ENCODE measurements at places on chromosomes 7 and 10.

DNA sequence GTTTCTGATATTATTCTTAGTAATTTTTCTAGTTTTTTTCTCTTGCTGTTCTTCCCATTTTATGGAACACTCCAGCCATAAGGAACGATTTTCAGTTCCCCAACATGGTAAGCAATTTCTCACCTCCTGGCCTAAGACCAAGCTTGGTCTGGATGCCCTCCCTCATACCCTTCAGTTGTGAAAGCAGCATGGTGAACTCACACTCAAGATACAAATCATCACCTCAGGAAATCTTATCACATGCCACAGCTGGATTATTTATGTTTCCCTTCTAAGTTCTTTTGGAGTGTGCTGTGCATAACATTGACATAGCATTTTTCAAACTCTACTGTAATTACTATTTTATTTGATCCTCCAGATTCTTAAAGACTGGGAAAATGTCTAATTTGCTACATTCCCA is 216.6 kb downstream of the AGMO start:
- no peak for DNase-seq

GRCh38 chr7:11714676-11715075 is 117.3 kb downstream of the THSD7A start:
- no peak for DNase-seq

GRCh38 chr10:31977440-31978155 is 49.0 kb upstream of the ARHGAP12 start:
- DNase-seq, result peak; percentile 19

DNA sequence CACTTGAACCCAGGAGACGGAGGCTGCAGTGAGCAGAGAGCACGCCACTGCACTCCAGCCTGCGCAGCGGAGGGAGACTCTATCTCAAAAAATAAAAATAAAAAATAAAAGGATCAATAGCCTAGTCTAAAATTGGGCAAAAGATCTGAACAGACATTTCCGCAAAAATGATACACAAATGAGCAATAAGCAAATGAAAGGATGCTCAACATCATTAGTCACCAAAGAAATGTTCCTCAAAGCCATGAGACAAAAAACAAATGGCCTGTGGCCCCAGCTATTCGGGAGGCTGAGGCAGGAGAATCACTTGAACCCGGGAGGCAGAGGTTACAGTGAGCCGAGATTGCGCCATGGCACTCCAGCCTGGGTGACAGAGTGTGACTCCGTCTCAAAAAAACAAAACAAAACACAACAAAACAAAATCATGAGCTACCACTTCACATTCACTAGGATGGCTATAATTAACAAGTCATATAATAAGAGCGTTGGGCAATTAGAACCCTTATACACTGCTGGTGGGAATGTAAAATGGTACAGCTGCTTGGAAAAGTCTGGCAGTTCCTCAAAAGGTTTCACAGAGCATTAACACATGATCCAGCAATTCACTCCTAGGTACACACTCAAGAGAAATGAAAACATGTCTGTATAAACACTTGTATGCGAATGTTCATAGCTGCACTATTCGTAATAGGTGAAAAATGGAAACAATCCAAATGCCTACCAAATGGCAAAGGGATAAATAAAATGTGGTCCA is 3.1 kb downstream of the DAGLB start:
- no peak for DNase-seq

DNA sequence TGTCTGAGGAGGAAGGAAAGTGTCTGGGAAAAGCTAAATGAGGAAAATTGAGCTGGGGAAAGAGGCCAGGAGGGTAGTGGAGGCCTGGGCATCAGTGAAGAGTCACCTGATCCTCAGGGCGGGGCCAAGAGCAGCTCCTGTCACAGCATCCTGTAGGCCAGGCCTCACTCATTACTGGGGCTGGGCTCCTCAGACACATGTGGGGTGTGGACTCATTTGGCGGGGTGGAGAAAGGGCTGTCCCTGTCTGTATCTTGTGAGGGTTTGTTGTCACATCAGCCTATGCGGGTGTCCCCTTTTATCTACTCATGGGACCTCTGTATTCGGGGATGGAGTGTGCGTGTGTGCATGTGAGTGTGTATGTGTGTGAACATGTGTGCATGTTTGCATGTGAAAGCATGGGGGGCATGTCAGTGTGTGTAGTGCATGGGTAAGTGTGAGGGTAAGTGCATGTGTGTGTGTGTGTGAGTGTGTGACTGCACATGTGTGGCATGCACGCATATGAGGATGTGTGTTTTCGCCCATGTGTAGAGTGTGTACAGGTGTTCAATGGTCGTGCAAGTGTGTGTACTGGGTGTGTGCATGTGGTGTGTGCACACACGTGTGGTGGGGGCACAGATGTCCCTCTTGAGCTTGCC is 67.8 kb downstream of the RAMP3 start:
- no peak for DNase-seq

- no peak for DNase-seq
Observed at GRCh38 chr7:92366730-92367129, 80.6 kb upstream of the GATAD1 start.

- DNase-seq, result no peak
Observed at GRCh38 chr10:77202857-77203256, 434.8 kb downstream of the KCNMA1 start.

GRCh38 chr10:75599875-75600648 is 168.6 kb downstream of the LRMDA start:
- DNase-seq, result no peak

DNA sequence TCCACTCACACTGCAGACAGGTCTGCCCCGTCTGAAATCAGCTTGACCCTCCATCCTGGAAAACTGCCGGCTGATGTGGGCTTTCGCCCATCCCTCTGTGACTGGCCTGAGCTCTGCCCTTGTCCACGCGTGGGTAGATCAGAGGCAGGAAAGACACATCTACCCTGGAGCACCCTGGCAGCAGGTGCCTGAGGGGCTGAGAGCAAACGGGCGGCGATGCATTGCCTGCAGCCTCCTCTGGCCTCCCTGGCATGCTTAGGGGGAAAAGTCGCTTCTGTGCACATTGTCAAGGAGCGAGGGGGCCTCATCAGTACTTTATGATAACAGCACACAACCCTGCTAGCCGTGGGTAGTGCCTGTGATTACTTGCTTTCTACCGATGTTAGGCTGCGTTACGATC is 109.4 kb downstream of the ADARB2 start:
- no peak for DNase-seq

DNA sequence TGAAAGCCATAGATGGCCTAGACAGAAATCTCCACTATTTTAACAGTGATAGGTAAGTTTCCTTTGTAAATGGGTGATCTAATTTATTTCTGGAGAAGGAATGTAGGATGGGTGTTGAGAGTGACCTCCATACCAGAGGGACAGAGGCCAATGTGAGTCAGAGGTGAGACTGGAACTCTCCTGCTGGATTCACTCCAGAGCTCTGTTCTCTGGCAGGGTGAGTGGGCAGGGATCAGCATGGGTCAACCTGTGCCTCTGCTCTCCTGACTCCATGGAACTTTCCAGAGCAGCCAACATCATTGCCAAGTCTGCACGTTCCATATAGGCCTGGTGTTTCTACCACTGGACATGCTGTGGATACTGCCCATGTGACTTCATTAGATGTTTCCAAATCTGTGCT is 11.4 kb downstream of the AKR1C3 start:
- DNase-seq, result no peak

GRCh38 chr10:31902625-31903024 is 26.0 kb downstream of the ARHGAP12 start:
- no peak for DNase-seq

DNA sequence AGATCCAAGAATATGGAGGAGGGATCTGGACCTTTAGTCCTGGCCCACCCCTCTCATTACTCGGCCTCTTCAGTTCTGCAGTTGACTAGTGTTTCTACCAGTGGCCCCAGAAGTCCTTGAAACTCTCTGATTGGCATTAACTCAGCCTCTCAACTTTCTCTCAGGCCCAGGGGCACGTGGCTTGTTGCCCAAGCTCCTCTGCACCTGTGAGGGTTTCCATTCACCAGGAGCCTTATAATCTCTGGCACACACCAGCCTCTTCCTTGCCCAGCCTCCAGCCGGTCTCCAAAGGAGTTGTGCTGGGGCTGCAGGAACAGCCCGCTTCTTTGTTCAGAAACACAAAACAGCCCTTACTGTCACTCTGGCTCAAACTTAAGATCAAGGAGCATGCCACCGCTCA is 47.6 kb upstream of the ZPBP start:
- DNase-seq, result no peak

DNA sequence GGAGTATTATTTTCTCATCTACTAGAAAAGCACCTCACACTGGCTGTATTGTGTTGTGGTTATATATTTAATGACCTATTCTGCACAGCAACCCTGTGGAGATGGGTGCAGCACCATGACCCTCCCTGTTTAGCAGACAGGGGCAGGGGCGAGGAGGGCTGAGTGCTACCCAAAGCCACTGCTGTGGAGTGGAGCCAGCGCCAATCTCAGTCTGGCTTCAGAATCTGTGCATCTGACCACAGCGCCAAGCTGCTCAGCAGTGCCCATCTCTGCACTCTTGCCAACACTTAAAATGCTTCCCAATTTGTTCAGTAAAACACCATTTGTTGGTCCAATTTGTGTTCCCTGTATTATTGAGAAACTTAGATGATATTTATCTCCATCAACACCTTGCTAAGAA is 239.1 kb downstream of the ZMYND11 start:
- DNase-seq, result no peak

GRCh38 chr7:84389242-84389641 is 194.7 kb upstream of the SEMA3A start:
- DNase-seq, result no peak

DNA sequence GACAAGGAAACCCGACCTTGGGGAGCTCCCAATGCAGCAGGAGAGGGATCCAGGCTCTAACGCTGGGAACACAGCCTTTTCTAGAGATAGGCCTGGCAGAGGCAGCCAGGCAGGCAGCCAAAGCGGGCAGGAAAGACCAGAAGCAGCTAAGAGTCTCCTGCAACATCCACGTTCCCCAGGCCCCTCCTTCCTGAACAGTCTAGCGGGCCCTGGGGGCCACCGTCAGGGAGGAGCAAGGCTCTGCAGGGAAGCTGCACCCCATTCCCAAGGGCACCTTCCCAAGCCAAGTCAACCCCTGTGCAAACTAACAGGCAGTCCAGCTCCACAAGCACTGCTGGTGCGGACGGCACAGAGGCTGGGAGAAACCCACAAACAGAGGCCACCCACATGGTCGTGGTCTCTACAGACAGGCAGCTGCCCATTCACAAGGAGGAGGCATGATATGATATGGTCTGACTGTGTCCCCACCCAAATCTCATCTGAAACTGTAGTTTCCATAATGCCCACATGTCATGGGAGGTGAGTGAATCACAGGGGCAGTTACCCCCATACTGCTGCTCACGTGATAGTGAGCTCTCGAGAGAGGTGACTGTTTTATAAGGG is 115.7 kb downstream of the MAD1L1 start:
- no peak for DNase-seq
